ENCODE measurements at places on chromosomes 2 and 18.

GRCh38 chr18:33673689-33674088 lies 95.7 kb downstream of the ASXL3 start:
- no peak for DNase-seq

- DNase-seq = no peak
Measured at GRCh38 chr18:50629148-50629631, 69.3 kb downstream of the MAPK4 start.

- no peak for DNase-seq
Measured at GRCh38 chr18:59062643-59063006, 77.1 kb upstream of the SEC11C start.

DNA sequence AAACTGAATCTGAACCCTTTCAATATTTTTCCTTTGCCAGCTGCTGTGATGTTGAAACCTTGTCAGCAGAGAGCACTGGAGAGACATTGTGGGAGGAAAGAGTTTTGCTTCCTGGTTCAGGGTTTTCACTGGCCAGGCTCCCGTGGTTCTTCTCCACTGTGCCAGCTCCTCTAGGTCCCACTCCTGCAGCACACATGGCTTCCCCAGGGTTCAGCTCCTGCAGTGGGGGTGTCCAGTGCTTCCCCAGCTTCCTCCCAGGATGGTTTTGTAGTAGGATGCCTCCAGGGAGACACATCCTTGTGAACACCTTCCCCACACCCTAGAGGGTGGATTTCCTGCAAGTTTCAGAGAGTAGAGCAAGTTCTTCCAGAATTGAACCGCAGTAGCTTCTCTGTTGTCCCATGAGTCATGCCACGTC lies 24.0 kb upstream of the SULT1C3 start:
- no peak for DNase-seq

GRCh38 chr2:198102856-198103255 lies 298.5 kb downstream of the PLCL1 start:
- no peak for DNase-seq

DNA sequence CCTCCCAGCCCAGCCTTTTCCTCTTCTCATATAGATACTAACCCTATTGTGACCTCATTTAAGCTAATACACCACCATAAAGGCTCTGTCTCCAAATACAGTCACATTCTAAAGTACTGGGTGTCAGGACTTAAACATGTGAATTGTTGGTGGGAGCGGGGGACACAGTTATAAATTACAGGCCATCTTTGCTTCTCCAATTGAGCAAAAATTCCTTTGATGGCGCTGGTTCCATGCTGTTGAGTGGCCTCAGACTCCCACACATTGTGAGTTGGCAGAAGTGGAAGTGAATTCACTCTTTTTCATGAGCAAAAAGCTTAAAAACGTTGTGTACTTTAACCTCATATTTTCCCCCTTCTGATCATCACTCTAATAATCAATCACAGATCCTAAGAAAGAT lies 46.0 kb downstream of the GBX2 start:
- DNase-seq = no peak

- no peak for DNase-seq
Measured at GRCh38 chr18:29418136-29418535, 1241.2 kb upstream of the CDH2 start.

DNA sequence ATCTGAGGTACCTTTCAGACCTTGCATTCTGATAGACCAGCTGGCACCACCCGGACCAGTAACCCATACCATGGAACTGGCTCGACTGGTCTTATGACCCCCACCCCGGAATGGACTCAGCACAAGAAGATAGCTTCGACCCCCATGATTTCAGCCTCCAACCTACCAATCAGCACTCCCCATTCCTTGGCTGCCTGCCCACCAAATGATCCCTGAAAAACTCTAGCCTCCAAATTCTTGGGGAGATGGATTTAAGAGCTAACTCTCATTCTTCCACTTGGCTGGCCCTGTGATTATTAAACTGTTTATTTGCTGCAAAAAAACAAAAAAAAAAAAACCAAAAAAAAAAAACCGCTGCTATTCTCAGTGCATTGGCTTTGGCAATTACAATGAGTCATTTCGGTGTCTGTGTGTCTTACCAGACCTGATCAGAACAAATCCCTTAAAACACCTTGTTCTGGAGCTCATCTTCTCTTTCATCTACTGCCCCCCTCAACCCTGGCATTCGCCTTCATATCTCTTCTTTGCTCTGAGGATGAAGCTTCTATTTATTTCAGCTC lies 60.1 kb upstream of the KIF5C start:
- DNase-seq = no peak

- no peak for DNase-seq
Measured at GRCh38 chr18:45248240-45248903, 366.9 kb upstream of the SLC14A2 start.

- DNase-seq = no peak
Measured at GRCh38 chr2:150491943-150492342, 4.5 kb upstream of the RND3 start.

DNA sequence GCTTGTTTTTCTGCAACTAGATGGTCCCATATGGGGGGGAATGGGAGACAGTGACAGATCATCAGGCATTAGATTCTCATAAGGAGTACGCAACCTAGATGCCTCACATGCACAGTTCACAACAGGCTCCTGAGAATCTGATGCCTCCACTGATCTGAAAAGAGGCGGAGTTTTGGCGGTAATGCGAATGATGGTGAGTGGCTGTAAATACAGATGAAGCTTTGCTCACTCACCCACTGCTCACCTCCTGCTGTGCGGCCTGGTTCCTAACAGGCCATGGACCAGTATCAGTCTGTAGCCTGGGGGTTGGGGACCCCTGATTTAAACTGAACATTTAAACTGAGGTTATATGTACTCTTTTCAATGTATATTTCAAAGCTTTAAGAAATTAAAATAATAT lies 40.7 kb downstream of the SOS1 start:
- DNase-seq = no peak

All from stimulated activated CD4-positive, alpha-beta T cell treated with anti-CD3 and anti-CD28 coated beads, Interleukin-1b, Interleukin-23, amount 100 ng/mL, for 1 hour (primary cell).